Upper lobe of left lung (tissue), 6 donors: ENCODE measurements at places on chromosomes 5 and 9. TPM values are rescaled to one million over a fixed set of nuclear protein-coding genes. Genes with fewer than 3 reads are reported as not detected.

Gene CCDC187
- 4.2 TPM for total RNA-seq

Gene SLC6A3
- not detected for total RNA-seq

Gene GARIN3
- not detected for total RNA-seq

DNA sequence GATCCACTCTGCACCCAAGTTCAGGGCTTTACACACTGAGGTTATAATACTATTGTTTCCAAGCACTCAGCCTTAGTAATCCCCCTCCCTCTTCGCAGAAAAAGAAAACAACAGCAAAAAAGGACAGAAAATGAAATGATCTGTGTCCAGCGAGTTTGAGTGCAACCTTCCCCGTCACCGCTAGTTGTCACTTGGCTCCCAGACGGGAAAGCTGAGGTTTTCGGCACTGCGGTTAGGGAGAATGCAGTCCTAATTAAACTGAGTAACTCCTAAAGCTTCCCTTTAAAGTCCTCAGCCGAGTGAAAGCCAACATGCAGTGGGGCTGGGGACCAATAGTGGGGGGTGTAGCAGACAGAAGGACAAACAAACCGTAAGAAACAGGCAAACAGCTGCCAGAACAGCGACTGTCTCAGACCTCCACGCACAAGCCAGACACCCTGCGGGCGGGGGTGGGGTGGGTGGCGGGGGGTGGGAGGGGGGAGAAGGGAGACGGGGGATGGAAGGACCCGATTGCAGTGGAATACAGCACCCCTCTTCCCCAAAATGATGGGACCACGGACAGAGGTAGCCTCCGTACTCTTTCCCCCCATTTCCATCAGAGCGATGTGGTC lies 680 bp downstream of the GLRA1 start:
- peak; percentile 2 for DNase-seq

DNA sequence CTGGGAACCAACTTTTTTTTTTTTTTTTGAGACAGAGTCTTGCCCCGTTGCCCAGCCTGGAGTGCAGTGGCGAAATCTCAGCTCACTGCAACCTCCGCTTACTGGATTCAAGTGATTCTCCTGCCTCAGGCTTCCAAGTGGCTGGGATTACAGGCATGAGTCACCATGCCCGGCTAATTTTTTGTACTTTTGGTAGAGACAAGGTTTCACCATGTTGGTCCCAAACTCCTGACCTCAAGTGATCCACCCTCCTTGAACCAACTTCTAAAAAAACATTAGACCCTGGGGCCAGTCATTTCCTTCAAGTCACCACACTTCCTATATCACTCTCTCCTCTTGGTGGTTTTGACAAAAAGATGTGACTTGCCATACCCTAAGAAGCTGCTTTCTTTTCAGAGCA lies 10.9 kb upstream of the SHROOM1 start:
- no peak for DNase-seq

DNA sequence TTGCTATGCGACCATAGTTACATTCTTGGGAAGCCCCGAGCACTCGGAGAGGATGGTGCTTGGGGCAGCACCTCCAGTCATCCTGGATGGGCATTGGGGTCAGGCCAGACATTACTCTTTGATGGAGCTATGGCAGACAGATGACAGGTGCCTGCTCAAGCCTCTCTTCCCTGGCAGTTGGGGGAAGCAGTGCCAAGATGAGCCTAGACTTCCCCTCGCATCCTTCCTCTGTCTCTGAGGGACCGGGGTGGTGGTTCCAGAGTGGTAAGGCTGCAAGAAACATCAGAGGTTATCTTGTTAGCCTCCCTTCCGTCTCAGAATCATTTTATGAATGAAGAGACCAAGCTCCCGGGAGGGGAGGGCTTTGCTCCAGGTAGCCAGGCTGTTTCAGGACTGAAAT lies 2.8 kb upstream of the HMCN2 start:
- DNase-seq = no peak

DNA sequence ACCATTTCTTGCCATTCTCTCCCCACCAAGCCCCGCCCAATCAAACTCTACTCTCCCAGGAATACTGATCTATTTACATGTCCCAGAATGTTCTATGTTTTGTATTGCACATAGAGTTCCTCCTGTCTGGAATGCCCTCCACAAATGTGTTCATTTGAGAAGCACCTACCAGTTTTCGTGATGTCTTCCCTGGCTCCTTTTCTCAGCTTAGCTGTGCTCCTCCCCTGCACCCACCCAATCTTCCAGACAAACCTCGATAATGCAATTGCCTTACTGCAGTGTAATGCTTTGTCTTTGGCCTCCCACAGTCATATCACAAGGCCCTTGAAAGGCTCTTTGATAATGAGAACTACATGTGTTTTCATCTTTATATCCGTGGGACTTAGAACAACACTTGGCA lies 214.5 kb upstream of the ANKRD55 start:
- DNase-seq = no peak

GRCh38 chr9:95406121-95406520 lies 88.6 kb upstream of the FANCC start:
- DNase-seq = no peak

Gene RNF180
- total RNA-seq = 12.0 TPM

Gene CTSV
- total RNA-seq = not detected
